ENCODE measurements at places on chromosomes 5 and 9.

DNA sequence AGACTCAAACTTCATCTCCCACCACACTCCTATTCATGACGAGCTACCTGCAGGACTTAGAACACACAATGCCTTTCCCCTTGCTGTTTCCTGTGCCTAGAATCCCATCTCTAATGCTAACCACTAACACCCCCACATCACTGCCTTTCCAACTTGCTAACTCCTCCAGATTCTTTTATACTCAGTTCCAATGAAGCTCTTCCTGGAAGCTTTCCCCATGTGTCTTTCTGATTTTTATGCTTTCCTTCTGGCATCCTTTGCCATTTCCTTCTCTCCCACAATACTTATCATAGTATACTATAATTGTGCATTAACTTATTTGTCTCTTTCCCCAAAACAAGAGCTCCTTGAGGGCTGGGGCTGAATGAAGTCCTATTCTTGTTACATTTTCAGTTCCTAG is 115.3 kb upstream of the PLPPR1 start:
- no peak for DNase-seq

GRCh38 chr5:167982-168660 is 23.2 kb upstream of the LRRC14B start:
- no peak for DNase-seq

- DNase-seq: no peak
These were observed 70.4 kb downstream of the HRH2 start for GRCh38 chr5:175728316-175728715.

DNA sequence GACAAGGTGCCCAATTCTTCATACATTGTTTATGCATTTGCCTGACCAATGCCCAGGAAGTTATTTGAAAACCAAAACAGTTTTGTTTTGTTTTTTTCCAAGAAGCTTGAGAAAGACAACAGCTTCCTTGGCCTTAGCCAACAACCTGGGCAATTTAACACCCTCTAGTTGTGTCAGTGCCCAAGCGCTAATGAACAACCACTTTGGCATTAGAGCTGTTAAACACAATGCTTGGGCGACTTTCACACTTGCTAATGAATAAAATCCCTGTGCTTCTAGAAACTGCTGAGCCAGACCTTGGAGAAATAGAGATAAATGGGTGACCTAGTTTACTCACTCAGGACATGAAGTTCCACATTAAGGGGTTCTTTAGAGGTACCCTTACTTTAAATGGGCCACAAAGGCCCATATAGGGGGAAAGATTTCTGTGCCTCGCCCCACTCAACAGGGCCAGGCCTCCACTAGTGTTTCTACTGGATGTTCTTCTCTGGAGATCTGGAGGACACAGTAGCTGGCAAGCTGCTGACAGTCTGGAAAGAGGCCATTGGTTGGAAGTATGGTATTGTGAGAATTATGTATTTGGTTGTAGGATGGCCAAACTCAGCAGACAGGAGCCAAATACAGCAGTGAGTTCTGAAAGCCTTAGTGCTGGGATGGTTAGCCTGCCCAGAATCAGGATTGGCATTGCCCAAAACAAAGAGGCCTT is 179.8 kb downstream of the DOCK8 start:
- DNase-seq: no peak

DNA sequence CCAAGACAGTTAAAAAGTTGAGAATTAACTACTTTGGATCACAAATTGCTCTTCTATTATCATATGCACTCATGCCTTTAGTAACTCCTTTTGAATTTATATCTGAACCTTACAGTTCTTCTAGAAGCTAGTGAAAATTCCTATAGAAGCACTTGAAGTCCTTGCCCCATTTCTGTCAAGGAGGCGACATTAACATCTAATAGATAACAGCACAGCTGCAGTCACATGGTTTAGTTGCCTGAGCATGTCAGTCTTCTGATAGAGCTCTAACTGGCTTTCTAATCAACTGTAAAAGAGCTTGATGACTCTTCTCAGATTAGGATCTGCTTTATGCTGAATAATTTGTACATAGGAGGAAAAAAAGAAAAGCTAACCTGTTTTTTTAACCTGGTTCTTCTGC is 9.0 kb downstream of the RFESD start:
- no peak for DNase-seq

GRCh38 chr9:132059361-132059760 is 20.3 kb downstream of the MED27 start:
- no peak for DNase-seq

- peak; percentile 65 for DNase-seq
These were observed 29.6 kb upstream of the UBAC1 start for GRCh38 chr9:135990468-135991429.

DNA sequence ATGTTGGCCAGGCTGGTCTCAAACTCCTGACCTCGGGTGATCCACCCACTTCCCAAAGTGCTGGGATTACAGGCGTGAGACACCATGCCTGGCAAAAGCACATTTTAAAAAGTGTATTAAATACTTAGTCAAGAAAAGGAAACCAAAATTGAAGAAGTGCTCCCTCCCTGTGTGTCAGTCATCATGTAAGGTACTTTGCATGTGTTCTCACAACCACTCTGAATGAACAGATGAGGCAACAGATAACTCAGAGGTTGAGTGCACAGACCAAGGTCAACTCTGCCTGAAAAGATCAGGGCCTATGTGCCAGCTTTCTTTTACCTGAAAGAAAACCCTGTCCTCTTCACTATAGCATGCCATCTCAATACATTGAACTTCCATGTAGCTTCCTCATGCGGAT is 289.7 kb downstream of the MRPS30 start:
- no peak for DNase-seq

- DNase-seq: no peak
These were observed 86.8 kb upstream of the OR13F1 start for GRCh38 chr9:104417296-104417695.

DNA sequence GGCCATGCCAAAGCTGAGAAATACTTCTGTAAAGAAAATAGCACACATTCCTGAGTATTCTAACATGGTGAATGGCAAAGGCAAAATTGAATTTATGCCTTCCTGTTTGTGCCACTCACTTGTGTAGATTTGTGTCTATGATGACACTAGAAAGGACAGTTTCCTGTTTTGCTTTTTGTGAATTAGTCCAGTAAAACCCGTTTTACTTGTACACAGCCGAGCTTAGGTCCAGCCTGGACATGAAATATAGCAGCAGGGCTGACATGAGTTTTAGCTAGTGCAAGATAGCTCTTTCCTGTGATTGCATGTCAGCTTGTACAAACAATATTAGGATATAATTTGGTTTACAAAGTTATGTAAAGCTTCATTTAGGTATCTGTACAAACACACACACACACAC is 1891.7 kb upstream of the WWC1 start:
- DNase-seq: no peak

DNA sequence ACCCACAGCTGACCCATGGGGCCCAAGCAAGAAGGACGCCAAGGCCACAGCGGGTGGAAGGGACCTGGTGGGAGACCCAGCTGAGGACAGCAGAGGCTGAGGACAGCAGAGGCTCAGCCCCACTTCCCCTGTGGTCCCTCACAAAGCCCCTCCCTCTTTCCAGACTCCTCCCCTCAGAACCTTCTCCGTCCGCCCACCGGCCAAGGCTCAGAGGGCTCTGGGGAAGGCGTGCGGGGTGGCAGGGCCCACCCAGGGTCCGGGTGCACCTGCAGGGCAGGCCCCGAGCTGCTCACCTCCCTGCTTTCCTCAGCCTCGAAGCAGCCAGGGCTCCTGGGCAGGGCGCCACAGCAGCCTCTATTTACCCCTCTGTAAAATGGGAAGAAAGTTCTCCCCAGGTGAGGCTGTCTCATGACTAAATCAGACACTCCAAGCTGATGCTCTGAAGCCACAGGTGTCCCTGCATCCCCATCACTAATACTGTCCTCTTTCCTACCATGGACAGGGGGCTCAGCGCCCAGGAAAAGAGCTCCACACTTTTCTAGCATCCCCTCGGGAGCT is 137.9 kb upstream of the PPP1R26 start:
- DNase-seq: no peak

DNA sequence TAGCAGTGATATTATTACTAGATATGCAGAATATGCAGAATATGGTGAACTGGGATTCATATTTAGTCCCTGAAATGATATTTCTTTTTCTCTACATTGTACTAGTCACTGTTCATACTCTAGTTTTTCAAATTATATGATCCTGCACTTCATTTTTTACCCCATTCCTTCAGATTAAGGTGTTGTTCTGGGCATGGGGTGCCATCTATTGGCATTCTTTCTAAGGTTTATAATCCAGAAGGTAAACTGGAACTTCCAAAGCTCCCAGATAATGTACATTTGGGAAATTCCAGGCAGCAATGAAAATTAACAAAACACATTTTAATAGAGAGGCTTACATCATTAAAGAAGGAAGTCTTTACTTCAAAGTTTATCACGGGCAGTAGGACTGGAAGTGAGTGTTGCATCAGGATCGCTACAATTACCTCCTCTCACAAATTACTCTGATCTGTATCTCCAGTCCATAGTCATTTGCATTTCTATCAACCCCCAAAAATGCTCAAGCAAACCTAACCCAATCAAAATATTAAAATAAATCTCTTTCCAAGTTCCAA is 12.5 kb downstream of the RFX3 start:
- no peak for DNase-seq

GRCh38 chr5:169826618-169827017 is 153.7 kb downstream of the INSYN2B start:
- no peak for DNase-seq

DNA sequence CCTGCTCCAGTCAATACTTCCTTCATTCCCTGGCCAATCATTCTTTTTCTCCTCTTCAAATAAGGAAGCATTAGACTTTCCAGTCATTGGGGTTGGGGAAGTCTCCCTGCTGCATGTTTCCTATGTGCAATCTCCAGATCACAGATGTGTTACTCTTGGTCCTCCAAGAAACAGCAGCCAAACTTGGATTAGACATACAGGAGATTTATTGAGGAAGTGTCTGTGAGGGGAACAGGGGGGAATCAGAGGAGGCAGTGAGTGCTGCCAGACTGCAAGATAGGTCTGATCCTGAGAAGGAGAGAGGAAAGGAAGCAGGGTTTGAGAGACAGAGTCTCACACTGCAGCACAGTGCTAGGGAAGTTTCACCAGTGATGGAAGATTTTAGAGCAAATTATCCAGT is 40.6 kb upstream of the SLIT3 start:
- no peak for DNase-seq

- no peak for DNase-seq
These were observed 22.2 kb upstream of the TMEM161B start for GRCh38 chr5:88290801-88291200.

DNA sequence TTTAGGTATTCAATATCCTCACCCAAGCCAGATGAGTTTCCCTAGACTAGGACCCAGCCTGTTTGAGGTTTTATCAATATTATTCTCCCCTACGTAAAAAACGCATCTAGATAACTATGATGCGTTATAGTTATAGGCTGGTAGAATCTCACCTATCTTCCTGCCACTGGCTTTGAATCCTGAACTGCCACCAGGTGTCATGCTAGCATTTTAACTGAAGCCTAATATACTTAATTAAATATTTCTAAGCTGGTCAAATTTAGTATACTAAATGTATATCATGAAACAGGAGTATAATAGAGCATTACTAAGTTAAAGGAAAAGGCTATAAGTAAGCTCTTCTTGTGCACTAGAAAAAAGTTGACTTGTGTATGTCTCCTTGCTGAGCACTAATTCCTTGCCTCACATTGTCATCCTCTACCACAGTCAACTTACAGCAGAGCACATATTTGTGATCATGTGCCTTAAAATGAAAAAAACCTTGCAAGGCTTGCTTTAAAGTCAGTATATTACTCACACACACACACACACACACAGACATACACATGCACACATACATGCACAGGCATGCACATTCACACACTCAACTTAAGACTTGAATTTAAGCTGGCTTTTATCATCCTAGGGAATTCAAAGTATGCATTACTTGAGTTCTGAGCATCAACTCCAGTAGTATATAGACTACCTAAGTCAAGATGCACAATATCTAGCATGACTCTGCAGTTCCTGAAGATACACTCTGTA is 303.4 kb downstream of the ADGRV1 start:
- DNase-seq: no peak

DNA sequence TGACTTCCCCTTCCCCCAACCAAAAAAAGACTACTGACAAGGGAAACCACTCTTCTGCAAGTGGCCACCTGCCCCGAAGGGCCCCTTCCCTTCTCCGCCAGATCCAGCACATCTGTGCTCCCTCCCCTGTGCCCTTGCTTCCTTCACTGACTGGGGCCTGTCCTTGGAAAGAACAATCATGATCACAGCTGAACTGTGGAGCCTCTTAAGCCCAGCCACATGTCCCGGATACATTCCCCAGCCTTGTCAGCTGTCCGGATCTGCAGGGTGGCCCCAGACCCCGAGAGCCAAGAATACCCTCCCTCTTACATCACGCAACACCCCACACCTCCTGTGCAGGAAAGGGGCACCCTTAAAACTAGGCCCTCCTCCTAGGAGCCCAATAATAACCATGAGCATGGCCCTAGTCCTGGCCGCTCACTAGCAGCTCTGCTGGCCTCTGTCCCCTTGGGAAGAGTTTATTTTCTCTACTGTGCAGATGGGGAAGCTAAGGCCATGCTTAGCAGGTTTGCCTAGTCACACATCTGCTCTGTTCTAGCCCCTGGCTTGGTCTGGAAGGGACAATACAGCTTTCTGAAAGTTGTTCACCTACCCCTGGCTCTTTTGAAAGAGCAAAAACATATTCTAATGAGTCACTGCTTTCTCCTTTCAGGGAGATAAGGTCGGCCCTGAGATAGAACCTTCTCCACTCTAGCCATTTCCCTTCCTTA is 3.8 kb downstream of the SPRY4 start:
- no peak for DNase-seq

- no peak for DNase-seq
These were observed 28.4 kb upstream of the SHC3 start for GRCh38 chr9:89207026-89207425.

GRCh38 chr5:151081431-151082281 is 822 bp upstream of the TNIP1 start:
- no peak for DNase-seq

DNA sequence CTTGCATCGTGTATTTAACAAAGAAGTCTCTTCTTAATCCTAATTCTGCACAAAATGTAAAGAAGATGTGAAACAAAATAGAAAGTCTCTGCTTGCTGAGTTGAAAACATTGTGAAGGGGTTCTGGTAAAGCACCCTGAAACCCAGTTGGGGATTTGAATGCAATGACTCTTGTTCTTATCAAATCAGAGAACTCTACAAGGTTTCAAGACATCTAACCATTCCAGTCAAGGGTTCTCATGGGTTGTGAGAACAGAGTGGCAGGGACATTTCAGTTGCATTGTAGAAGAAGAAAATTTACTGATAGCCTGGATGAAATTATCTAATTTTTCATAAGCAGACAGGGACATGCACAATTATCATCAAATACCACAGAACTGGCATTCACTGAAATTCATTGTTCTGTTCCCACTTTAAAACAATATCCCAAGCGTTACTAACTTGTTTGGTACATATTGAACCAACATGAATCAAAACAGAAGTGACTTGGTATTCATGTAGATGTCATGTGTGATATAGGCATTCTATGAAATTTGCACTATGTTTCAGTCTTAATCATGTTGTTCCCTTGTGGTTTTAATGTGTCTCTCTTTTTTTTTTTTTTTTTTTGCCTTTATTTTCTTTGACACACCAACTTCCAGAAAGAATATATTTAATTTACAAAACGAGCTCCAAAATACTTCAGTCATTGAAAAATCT is 563.3 kb downstream of the IRX1 start:
- DNase-seq: no peak

Data from SW480 (cell line).